Hair follicular keratinocyte (primary cell): ENCODE measurements at places on chromosomes 2 and 18. TPM values are rescaled to one million over a fixed set of nuclear protein-coding genes. Genes with fewer than 3 reads are reported as not detected.

Gene C1GALT1C1L
- total RNA-seq: 0.08 TPM in 1 of 2 replicates, not detected in the other

Gene WNT10A
- total RNA-seq: 1.1 and 4.2 TPM in 2 replicates

Gene PTMA
- 789 and 1,409 TPM in 2 replicates for total RNA-seq

Gene PLB1
- total RNA-seq: 1.3 and 1.4 TPM in 2 replicates

Gene TRAPPC12
- total RNA-seq: 51.3 and 51.4 TPM in 2 replicates

Gene COLEC11
- 0.31 TPM in 1 of 2 replicates, not detected in the other for total RNA-seq

Gene COPS7B
- 29.1 and 32.8 TPM in 2 replicates for total RNA-seq

Gene GAREM1
- 3.4 and 5.2 TPM in 2 replicates for total RNA-seq

Gene LYPD6
- 7.0 and 9.6 TPM in 2 replicates for total RNA-seq

Gene MC5R
- not detected in 2 replicates for total RNA-seq

Gene STRADB
- total RNA-seq: 13.6 and 20.6 TPM in 2 replicates

Gene PNO1
- 21.8 and 29.2 TPM in 2 replicates for total RNA-seq

Gene TLX2
- 0.08 TPM in 1 of 2 replicates, not detected in the other for total RNA-seq

Gene CHRNA1
- not detected in 2 replicates for total RNA-seq

Gene CLIP4
- total RNA-seq: 32.1 and 37.1 TPM in 2 replicates

Gene SFTPB
- not detected in 2 replicates for total RNA-seq

Gene ANKAR
- 0.23 and 0.53 TPM in 2 replicates for total RNA-seq

Gene STAT4
- total RNA-seq: 1.0 and 4.5 TPM in 2 replicates

Gene ZAP70
- not detected in 2 replicates for total RNA-seq

Gene GALNT5
- 3.1 and 5.1 TPM in 2 replicates for total RNA-seq

Gene SH3RF3
- 0.57 and 0.86 TPM in 2 replicates for total RNA-seq

Gene INHA
- total RNA-seq: 0.19 TPM in 1 of 2 replicates, not detected in the other

Gene MYOM1
- total RNA-seq: 0.04 and 0.08 TPM in 2 replicates

Gene HMSD
- 1.4 TPM in 1 of 2 replicates, not detected in the other for total RNA-seq

Gene KLHL41
- total RNA-seq: 0.04 TPM in 1 of 2 replicates, not detected in the other

Gene UPP2
- not detected in 2 replicates for total RNA-seq

Gene TYMS
- total RNA-seq: 12.8 and 32.8 TPM in 2 replicates

Gene SCYGR5
- total RNA-seq: not detected in 2 replicates

Gene PLCL1
- not detected in 2 replicates for total RNA-seq

Gene EXOC6B
- 22.6 and 25.8 TPM in 2 replicates for total RNA-seq

Gene SCN7A
- total RNA-seq: not detected in 2 replicates

Gene DNAH6
- under 0.01 and 0.04 TPM in 2 replicates for total RNA-seq
